ENCODE measurements at places on chromosomes 11 and 22. TPM values are rescaled to one million over a fixed set of nuclear protein-coding genes. Genes with fewer than 3 reads are reported as not detected.

GRCh38 chr11:57787920-57788702 lies 26.5 kb downstream of the CTNND1 start:
- no peak overlapping the region for H3K4me3 ChIP-seq
- H3K27me3 ChIP-seq: no peaks in the 10 kb centered on the region
- no peaks in the 10 kb centered on the region for H3K36me3 ChIP-seq
- no peak for DNase-seq

DNA sequence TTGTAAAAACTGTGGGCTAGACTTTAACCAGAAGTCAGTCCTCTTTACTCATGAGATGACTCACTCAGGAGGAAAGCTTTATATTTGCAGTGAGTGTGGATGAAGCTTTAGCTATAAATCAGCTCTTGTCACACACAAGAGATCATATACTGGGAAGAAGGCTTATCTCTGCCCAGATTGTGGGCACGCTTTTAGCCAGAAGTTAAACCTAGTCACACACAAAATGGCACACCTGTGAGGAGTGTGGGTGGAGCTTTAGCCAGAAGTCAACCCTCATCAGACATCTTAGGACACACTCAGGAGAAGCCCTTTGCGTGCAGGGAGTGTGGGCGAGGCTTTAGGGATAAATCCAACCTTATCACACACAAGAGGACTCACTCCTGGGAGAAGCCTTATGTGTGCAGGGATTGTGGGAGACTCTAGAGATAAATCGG lies 706.9 kb upstream of the LUZP2 start:
- no peaks in the 10 kb centered on the region for H3K4me1 ChIP-seq
- H3K27ac ChIP-seq: no peak overlapping the region
- no peak overlapping the region for H3K4me3 ChIP-seq
- no peaks in the 10 kb centered on the region for H3K27me3 ChIP-seq
- H3K36me3 ChIP-seq: no peaks in the 10 kb centered on the region
- no peak for DNase-seq

DNA sequence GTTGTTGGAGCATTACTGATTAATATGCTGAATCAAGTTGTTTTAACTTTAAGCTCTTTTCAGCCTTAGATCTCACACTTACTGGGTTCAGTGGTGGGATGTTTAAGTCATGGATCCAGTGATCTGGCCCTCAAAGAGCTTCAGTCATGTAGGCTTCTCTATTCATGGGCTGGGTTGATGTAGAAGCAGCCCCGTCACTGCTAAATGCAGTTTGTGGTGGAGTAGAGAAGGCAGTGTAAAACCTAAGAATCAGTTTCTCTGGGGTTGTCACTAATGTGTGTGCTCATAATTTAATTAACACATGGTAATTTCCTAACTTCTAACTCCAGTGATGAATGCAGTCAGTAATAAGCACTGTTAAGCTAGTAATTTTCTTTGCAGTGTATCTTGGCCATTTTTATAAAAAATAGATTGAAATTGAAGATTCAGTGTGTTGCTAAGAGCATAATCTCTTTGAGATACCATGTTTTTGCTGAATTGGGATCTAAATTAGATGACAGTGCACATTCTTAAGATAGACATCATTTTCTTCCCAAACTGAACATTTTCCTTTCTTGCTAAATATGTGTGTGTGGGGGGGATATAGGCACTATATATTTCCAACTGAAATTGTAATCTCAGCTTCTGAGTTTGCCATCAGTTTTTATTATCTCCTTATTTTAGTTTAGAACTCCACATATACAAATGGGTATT lies 9.0 kb downstream of the SPCS2 start:
- H3K36me3 ChIP-seq: no peaks in the 10 kb centered on the region
- no peak overlapping the region for H3K27ac ChIP-seq
- H3K4me1 ChIP-seq: peaks cover 53% of the 10 kb centered on the region
- no peaks in the 10 kb centered on the region for H3K27me3 ChIP-seq
- H3K4me3 ChIP-seq: no peak overlapping the region

DNA sequence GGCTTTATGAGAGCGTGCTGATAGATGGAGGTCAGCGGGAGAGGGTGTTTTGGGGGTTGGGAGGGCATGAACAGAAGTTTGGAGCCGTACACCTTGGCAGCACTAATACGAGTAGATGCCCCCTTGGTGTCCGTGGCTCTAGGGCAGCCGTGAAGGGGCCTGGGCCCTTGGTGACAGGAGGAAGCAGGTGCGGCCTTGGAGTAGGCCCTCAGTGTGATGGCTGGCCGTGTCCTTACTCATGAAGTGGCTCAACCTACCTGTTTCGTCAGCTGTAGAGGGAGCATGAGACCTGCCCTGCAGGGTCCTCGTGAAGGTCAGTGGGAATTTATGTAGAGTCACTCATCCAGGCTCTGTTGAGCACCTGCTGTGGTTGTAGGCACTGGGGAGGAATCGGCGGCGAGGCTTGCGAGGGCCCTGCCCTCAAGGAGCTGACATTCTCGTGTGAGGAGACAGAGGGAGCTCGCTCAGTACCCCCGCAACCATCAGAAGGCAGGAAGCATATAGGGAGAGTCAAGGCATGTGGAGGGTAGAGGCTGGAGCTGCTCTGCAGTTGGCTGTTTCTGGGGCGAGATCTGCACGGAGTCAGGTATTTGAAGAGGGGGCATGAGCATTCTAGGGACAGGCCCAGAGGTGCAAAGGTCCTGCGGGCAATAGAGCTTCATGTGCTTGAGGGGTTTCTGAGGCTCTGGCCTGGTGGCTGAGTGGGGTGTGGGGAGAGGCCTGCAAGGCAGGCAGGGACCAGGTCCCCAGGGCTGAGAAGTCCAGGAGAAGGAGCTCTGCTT lies 39.6 kb downstream of the TBC1D22A start:
- no peak overlapping the region for H3K27ac ChIP-seq
- no peak for DNase-seq
- peaks cover 9% of the 10 kb centered on the region for H3K4me1 ChIP-seq
- H3K36me3 ChIP-seq: no peaks in the 10 kb centered on the region

DNA sequence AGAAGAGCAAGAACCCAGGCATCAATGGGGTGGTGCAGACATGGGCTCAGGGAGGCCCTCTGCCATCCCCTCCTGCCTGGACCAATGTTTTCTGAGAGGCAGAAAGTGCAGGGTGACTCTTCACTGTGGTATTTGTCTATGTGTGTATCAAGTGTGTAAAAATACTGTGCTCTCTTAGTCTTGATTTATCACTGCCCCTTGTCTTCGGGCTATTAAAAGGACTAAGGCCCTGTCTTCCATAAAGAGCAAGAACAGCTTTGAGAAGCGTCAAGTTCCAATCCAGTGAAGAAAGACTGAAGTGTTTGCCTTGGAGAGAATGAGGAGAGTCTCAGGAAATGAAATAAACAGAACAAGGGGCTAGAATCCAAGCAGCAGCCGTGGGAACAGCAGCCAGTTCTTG lies 14.4 kb downstream of the PRSS23 start:
- H3K27ac ChIP-seq: peak overlapping the region; percentile 73
- peaks cover 77% of the 10 kb centered on the region for H3K4me1 ChIP-seq
- H3K36me3 ChIP-seq: no peaks in the 10 kb centered on the region
- no peaks in the 10 kb centered on the region for H3K27me3 ChIP-seq
- H3K4me3 ChIP-seq: no peak overlapping the region

The OR8G5 gene
- not detected for total RNA-seq

The TMEM191B gene
- not detected for total RNA-seq

The DDT gene
- 167 TPM for total RNA-seq

The ART1 gene
- total RNA-seq: not detected

The GAS2 gene
- total RNA-seq: 3.2 TPM

All from vagina (tissue), 2 donors.